Glomerular endothelial cell (primary cell): ENCODE measurements at places on chromosomes 5 and 9. TPM values are rescaled to one million over a fixed set of nuclear protein-coding genes. Genes with fewer than 3 reads are reported as not detected.

- DNase-seq: no peak
These were observed 5.2 kb downstream of the FAT2 start for GRCh38 chr5:151585970-151586369.

GRCh38 chr5:148255456-148255855 is 13.1 kb upstream of the SPINK13 start:
- no peak for DNase-seq

DNA sequence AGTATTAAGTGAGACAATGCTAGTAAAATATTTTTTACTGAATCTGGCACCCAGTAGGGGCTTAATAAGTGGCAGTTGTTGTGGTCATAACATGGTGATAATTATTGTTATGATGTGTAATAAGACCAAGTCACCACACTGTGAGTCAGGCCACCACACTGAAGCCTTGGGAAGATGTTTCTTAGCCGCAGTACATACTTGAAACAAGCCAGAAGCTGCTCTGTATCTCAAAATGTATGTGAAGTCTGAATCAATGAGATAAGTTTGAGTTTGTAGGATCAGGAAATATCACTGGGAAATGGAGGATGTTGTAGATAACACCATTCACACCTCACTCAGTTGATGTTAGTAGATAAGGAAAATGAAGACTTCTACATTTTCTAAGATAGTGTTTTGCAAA is 51.3 kb upstream of the PTPN3 start:
- no peak for DNase-seq

- DNase-seq: no peak
These were observed 9.1 kb downstream of the ARHGAP26 start for GRCh38 chr5:142779163-142779840.

- no peak for DNase-seq
These were observed 84.7 kb downstream of the TTC39B start for GRCh38 chr9:15222313-15222712.

GRCh38 chr9:108525186-108525585 is 330.6 kb downstream of the ACTL7B start:
- DNase-seq: no peak

- no peak for DNase-seq
These were observed 94.6 kb upstream of the TAS2R1 start for GRCh38 chr5:9724707-9725106.

DNA sequence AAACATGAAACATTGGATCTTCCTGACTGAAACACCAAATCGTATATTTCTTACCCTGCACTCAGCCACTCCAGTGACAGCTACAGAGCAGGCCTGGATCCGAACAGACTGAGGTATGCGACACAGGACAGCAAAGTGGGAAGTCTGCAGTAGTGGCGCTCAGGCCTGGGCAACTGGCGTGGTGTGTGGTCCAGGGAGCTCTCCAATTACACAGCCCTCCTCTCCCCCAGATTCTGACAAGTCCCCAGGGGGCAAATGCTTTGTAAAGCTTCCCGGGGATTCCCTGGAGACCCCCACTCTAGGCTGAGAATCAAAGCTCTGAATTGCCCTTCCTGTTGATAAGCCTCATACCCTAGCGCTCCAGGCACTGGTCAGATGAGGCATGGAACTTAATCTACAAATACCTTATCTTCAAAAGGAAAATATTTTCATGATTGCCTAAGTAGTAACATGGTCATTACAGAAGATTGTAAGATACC is 104.8 kb upstream of the ERCC6L2 start:
- no peak for DNase-seq

DNA sequence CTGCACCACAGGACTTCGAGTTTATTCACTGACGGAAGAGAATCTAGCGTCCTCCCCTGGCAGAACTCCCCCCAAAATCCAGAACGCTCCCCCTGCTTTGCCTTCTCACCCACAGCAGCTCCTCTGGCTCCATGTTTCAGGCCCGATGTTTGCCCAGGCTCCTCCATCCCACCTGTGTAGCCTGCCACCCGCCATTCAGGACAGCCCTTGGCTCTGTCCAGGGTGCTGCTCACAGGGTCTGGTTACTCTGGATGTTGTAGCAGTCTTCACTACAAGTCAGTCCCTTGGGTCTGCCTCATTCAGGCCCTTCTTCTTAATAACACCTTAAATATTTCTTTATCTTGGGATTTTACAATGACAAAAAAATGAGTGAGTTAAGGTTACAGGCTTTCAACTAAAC is 41.3 kb upstream of the SV2C start:
- no peak for DNase-seq

DNA sequence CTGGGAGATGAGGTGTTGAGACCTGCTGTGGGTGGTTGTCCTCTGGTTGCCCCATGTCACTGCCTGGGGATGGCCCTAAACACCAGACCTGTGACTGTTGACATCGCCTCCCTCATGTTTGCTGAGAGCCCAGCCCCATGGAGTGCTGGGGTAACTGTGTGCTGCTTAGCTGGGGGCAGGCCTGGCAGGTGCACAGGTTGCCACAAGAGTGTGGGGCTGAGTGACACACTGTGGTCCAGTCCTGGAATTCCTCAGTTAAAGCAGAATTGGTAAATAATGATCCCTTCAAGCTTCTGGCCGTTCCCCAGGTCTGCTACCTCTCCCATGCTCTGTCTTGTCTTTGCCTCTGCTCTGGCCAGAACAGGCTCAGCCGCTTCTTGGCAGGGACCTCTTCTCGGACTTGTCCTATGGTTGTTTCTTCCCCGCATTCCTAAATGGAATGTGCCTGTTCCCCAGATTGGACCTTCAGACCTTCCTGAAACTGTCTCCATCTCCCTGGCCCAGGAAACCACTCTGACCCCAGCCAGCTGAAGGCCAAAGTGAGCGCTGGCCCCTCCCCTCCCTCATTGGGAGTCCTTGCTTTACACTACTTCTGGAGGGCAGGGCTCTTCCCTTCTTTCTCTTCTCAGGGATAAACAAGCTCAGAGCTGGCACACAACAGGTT is 61.2 kb upstream of the PITX1 start:
- DNase-seq: no peak

DNA sequence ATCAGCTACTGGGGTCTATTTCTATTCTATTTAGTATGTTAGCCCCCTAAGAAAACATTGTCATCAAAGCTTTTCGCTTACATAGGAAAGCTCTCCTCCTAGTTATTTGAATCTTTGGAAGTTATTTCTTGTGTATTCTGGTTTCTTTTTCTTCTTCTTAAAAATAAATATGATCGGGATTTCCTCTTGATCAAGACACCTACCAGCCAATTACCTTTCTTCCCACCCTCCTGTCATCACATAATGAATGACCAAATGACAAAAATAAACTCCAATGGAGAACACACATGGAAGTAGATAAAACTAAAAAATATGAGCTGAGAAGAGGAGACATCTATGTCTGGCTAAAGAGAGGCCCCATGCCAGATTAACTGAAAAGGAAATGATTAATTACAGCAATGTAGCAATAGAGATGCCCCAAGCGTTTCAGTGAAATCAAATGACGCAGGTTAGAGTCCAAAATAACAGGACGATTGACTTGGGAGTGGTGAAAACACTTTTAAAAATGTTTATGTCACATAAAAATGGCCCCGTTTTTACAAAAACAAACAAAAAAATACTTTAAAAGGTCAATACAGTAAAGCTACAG is 59.5 kb upstream of the PCSK1 start:
- no peak for DNase-seq

DNA sequence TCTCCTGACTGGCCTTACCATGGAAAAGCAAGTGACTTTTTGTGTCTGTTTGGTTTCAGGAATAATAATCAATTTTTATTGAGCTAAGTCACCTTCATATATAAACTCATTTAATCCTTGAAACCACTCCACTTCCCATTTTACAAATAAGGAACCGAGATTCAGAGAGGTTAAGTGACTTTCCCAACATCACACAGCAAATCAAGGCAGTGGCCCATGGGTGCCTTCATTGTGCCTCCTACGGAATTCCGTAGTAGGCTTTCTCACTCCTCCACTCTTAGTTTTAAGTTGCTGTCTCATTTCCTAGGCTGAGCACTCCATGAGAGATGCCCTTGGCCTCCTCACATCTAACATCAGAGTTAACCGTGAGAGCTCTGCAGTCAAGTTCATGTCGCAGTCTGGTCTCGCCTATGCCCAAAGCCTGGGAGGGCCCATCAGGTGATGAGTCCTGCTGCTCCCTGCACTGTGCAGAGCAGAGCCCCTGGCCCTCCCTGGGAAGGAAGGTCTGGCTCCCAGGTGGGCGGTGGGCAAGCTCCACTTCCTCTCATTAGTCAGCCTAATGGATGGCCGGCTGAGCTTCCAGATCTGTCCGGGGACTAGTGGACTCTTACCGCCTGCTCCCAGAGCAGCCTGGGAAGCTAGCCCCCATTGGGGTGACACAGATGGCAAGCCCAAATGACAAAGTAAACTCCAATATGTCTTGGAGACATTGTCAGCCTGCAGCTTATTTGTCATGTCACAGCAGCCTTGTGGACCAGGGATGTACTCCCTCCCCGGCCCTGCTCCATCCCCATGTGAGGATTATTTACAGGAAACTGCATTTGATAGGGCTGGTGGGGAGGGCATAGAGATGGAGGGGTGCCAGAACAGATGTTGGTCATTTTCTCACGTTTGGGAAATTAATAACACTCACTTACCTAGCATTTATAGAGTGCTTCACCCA is 123.4 kb downstream of the MVB12B start:
- DNase-seq: no peak

DNA sequence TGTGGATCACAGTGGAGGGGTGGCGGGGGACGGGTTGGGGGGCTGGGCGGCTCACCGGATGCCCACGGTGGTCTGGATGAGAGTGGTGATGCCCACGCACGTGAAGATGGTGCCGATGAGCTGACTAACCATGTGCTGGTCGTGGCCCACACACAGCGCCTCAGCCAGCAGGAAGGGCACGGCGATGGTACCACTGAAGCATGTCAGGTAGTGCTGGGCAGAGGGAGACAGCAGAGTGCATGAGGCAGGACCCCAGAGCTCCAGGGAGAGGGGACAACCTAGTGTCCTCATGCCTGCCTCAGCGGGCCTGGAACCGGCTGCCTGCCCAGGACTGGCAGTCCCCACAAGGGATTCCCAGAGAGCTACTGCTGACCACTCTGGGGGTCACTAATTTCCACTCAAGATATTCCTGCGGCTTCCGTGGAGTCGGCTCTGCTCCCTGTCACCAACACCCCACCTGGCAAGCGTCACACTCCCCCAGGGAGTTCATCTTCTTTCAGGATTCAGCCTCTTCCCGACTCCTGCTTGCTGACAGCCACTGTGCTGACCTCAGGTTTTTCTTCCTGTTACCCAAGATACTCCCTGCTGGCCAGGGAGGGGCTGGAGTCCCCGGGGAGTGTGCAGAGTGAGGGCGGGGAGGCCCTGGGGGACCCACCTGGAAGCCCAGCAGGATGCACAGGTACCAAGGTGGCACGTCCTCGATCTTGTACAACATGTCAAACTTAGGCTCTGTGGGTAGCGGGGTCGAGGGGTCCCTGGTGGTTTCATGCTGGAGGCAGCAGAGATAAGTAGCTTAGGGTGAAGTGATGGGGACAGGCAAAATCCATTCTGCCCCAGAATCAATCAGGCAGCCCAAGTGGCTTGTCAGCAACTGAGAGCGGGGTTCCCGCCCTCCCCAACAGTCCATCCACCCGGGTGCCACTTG is 998 bp downstream of the SLC23A1 start:
- DNase-seq: no peak

DNA sequence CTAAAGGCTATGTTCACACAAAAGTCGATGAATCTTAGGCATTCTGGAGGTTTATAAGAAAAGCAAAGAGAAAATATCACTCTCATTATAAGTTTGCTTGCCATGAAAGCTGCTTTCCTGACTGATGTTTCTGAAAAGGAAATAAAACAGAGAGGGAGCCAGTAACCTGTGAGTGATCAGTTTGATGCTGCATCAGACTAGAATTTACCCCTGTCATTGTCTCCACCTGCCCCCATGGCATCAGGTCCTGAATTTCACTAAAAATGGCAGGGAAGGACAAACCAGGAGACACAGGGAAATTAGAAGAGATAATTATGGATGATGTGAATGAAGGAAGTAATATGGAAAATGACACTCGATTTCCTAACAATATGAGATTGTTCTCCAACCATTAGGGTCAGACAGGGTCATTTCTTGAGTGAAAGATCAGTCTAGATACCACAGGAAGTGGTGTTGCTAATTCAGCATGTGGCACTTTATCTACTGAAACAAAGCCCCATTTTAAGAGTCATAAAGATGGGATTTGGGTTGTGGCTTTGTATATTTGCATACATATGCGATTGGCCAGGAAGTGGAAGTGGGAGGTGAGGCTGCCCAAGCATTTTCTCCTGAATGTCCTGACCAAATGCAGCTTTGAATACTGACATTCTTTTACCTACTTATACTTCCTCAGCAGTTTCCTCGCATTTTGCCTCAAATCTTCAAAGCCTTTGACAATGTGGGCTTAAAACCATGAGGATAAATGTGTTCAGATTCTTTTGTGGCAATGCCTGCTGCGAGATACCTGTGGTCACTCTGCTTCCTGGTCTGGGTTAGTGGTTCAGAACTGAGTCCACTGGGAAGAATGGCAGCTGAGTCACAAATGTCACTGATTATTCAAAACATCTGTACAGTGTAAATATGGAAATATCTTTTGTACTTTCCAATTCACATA is 29.7 kb downstream of the MEGF10 start:
- no peak for DNase-seq

DNA sequence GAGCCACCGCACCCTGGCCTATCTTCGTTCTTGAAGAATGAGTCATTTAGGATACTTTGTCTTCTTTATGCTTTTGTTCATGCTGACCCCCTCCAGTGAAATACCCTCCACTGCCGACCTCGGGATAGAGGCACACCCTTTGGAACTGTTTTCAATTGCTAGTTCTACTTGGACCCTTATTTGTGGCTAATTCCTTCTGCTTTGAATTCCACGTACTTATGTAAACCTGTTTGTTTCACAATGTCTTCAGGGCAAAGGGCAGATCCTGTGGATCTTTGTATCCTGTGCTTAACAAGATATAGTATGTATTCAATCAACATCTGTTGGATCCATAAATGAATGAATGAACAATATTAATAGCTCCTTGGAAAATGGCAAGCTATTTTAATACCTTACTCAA is 19.6 kb upstream of the AOPEP start:
- DNase-seq: no peak

DNA sequence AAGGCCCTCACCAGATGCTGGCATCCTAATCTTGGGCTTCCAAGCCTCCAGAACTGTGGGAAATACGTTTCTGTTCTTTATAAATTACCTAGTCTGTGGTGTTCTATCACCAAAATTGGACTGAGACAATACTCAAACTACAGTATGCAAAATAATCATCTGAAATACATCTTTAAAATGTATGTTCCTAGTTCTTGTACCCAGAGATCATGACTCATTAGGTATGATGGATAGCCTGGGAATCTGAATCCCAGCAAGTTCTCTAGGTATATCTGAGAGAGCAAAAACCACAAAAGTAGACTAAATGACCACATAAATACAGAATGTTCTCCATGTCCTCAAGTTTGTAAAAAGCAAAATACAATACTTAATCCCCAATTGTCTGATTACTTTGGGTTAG is 166.3 kb downstream of the YIPF5 start:
- DNase-seq: no peak

The C9orf153 gene
- not detected in 2 replicates for total RNA-seq

The TRPM3 gene
- not detected in 2 replicates for total RNA-seq

The ELOVL7 gene
- 0.73 TPM in 1 of 2 replicates, not detected in the other for total RNA-seq

The FAM221B gene
- total RNA-seq: not detected in 2 replicates

The CDH10 gene
- 1.1 and 2.6 TPM in 2 replicates for total RNA-seq

The BRD8 gene
- 27.3 and 31.5 TPM in 2 replicates for total RNA-seq
